Breast epithelium (tissue), 4 donors: ENCODE measurements at places on chromosomes 2 and 18. TPM values are rescaled to one million over a fixed set of nuclear protein-coding genes. Genes with fewer than 3 reads are reported as not detected.

- H3K4me3 ChIP-seq = no peak overlapping the region
- no peak for DNase-seq
- H3K27me3 ChIP-seq = no peaks in the 10 kb centered on the region
Observed at GRCh38 chr18:34718610-34719009, 8.5 kb downstream of the DTNA start.

- no peak for DNase-seq
- no peaks in the 10 kb centered on the region for H3K4me1 ChIP-seq
- no peak overlapping the region for H3K4me3 ChIP-seq
Observed at GRCh38 chr2:23268467-23269263, 116.3 kb upstream of the KLHL29 start.

The MALL gene
- 6.2 TPM for total RNA-seq

The ANKRD30B gene
- total RNA-seq = 11.0 TPM

The PIK3C3 gene
- 70.4 TPM for total RNA-seq

The YIPF4 gene
- 14.7 TPM for total RNA-seq
